ENCODE measurements at places on chromosomes 1 and 21.
A peak's percentile ranks its signal among the peaks of the same experiment; 100 is the strongest.

GRCh38 chr21:38820471-38821239, 14.9 kb downstream of the ETS2 start:
- DNase-seq: no peak

DNA sequence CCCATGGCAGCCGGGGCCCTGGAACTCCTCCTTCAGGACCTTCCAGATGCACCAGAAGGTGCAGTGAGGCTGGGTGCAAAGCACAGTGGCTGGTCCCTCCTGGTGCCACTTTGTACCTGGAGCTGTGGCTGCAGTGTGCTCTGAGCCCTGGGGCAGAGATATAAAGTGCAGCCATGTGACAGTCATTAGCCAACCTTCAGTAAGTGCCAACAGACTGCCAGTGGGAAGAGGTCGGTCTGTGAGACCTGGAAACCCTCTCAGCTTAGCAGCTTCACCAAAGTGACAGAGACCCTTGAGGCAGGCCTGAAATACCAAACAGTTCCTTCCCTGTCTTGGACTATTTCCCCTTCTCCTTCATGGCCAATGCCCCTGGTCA, 26.7 kb upstream of the NGF start:
- no peak for DNase-seq

- DNase-seq: no peak
These were observed 154.3 kb downstream of the PLXNA2 start for GRCh38 chr1:208089761-208090370.

- DNase-seq: no peak
These were observed 104.5 kb upstream of the AJAP1 start for GRCh38 chr1:4549930-4550329.

DNA sequence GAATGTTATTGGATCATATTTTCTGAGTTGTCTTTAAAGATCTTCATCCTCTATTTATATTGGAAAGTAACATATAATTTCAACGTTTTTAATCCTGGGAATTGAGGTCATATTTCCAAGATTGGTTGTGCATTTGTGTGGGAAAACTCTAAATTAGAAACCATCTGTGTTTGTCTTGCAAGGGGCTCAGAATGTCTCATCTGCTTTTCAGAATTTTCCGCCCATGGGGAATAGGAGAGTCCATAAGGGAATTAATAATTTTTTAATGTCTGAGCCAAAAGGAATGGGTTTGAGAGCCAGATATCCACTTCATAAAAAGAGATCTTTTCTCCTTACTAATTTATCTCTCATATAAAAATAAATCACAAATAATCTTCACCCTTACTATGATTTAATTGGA, 84.8 kb upstream of the MAP1LC3C start:
- no peak for DNase-seq

DNA sequence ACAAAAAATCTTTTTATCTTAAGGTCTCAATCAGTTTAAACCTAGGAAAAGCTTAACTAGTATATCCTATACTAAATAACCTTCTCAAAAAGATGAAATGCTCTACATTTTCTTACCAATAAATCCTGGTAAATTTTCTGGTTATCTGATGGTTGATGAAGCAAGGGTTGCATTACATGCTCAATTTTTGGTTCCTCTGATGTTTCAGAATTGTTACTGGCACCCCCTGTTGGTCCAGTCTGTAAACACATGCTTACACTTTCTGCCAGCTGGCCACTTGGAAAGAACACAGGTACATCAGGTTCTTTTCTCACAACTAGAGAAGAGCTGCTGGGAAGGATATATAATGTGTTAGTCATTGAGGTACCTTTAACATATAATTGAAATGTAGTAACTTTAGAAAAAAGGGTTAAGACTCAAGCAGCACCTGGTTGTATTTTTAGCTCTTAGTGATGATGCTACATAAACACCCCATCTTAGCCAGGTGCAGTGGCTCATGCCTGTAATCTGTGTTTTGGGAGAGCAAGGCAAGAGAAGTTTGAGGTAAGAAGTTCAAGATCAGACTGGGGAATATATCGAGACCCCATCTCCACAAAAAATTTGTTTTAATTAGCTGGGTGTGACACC, 30.9 kb upstream of the TAL1 start:
- DNase-seq: peak; percentile 16

- no peak for DNase-seq
These were observed 93.6 kb downstream of the SNRPE start for GRCh38 chr1:203954788-203955552.

DNA sequence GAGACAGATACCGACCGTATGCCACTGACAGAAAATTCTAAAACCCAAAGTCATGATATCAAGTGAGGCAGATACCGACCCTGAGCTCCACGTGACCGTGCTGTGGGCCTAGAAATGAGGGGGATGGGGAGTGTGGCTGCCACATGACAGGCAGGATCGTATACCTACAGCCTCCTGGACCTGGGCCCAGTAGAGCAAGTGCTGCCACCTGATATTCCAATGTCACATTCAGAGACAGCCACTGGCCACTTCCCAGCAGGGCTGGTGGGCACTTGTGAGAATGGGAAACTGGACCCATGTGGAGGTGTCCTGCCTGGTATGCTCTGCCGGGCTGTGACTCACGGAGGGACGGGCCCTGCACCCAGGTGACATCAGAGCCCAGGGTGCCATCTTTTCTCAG, 44.6 kb upstream of the CLDN14 start:
- DNase-seq: no peak

- DNase-seq: no peak
These were observed 55.2 kb upstream of the MRPS6 start for GRCh38 chr21:34018185-34018584.

All from activated gamma-delta T cell treated with Interleukin-2 at 50 U/mL for 16 hours (primary cell).